Activated CD8-positive, alpha-beta memory T cell treated with anti-CD3 and anti-CD28 coated beads for 1 hour (primary cell): ENCODE measurements at places on chromosomes 7 and 10.

DNA sequence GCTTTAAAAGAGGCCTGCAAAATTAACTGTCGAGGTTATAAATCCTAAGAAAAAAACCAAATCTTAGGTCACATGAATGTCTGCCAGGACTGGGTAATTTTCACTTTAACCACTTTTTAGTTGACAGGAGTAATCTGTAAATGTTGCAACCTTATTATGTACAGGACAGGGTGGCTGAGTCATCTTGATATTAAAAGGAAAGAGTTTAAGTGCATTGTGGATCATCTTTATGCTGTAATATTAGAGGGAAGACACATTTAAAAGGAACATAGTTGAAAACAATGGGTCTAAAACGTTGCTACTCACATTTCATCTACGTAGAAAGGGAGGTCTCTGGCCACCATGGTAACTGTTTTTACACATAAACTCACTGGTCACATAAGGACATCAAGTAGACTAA, 115.5 kb downstream of the LSMEM1 start:
- DNase-seq, result no peak

GRCh38 chr7:138468244-138469123, 8.4 kb downstream of the TRIM24 start:
- no peak for DNase-seq

DNA sequence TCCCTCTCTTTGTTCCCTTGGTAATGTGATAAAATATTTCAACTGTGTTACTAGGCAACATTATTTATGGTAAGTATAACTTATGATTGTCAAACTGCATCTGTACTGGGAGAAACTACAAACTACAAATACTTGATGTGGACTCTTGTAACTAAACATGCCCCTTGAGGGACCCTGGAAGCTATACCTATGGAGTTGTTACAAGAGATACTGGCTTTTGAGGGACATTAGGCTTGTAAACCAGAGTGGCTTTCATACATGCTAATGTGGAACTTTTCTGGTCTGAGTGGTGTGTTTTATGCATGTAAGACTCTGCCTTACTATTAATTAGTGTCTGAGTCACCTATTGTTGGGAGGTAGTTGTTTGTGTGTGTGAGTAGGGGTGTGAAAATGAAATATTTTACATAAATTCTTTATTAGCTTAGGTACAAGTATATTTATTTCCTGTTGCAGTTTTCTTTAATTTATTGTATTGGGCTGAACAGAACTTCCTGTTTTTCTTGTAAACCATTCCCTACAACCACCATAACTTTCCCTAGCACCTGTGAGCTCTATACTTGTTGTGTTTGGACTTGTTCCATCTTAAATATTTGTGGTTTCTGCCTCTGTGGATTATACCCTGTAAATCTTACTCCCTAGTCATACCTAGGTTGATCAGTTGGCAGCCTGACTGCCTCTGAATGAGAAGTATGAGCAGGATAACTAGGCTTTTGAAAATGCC, 49.8 kb downstream of the STK31 start:
- DNase-seq, result no peak

DNA sequence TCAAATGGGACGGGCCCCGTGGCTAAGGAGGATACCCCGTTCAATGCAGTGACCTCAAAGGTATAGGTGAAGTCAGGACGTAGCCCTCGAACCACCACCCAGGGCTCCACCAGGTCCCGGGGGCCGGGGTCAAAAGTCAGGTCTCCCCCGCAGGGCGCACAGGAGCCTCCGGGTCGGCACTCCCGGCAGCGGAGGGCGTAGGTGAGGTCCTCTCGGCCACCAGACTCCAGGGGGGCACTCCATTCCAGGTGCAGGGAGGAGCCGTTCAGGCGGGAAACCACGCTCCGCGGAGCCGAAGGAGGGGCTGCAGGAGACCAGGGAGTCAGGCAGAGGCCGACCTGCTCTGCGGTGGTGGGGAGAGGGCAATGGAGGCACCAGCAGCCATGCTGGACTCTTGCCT, 7.7 kb downstream of the EPHB4 start:
- DNase-seq, result no peak

- no peak for DNase-seq
Observed at GRCh38 chr10:120172356-120172755, 279.8 kb downstream of the SEC23IP start.

DNA sequence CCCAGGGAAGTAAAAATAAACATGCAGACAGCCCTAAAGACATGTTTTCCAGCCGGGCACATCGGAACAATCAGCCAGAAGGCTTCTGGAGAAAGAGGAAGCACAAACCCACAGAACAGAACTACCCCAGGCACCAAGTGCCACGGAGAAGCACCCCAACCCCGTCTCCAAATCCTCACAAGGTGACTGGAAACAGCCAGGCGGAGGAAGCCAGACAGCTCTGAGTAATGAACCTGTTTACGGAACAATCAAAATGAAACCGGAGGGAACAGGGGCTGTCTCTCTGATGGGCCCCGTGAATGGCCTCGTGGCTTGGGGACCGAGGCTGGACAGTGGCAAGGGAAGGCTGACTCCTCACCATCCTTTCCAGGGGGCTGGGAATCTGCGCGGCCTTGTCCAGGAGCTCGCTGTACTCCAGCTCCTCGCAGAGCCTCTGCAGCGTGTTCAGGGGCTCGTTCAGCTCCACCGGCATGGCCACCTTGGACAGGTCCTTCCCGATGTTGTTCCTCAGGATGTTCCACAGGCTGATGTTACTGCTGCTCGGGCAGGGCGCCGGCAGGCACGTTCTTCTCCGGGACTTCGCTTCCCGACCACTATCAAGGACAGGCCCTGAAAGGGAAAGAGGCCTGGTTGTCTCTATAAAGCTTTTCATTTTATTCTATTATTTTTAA, 77.0 kb upstream of the GSDME start:
- no peak for DNase-seq

- no peak for DNase-seq
Observed at GRCh38 chr7:2717293-2718261, 29.6 kb downstream of the AMZ1 start.

DNA sequence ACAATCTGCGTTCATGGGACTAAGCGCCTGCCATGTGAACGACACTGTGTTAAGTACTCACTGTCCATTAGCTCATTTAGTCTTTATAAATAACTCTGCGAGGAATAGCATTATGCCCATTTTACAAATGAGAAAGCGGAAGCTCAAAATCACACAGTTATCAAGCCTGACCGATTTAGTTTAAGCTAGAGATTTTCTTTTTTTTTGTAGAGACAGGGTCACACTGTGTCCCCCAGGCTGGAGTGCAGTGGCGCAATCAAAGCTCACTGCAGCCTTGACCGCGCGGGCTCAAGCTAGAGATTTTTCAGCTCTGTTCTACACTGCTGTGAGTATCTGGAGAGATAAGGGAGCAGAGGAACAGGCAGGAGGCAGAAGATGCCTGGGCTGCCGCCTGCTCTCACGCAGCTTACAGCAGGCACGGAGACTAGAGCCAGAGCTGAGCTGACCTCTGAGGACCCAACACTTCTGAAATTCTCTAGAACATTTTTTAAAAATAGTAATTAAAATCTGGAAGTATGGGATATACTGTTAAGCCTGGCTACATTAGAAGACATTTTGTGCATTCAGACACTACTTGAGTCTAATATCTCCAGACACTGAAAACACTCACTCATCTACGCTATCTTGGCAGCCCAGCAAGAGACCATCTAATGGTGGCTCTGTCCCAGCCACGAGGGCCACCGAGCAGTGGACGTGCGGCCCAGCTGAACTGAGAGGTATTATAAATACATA, 38.7 kb downstream of the GNA12 start:
- no peak for DNase-seq

GRCh38 chr7:21891291-21891690, 54.4 kb downstream of the CDCA7L start:
- DNase-seq, result no peak

- DNase-seq, result no peak
Observed at GRCh38 chr7:138549082-138549481, 89.0 kb downstream of the TRIM24 start.

GRCh38 chr7:151871904-151872303, 5.0 kb downstream of the PRKAG2 start:
- no peak for DNase-seq

DNA sequence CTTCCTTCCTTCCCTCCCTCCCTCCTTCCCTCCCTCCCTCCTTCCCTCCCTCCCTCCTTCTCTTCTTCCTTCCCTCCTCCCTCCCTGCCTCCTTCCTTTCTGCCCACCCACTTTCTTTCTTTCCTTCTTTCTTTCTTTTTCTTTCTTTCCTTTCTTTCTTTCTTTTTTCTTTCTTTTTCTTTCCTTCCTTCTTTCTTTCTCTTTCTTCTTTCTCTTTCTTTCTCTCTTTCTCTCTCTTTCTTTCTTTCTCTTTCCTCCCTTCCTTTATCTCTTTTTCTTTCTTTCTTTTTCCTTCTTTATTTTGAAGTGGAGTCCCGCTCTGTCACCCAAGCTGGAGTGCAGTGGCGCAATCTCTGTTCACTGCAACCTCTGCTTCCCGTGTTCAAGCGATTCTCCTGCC, 33.7 kb upstream of the GTF2IRD1 start:
- no peak for DNase-seq

DNA sequence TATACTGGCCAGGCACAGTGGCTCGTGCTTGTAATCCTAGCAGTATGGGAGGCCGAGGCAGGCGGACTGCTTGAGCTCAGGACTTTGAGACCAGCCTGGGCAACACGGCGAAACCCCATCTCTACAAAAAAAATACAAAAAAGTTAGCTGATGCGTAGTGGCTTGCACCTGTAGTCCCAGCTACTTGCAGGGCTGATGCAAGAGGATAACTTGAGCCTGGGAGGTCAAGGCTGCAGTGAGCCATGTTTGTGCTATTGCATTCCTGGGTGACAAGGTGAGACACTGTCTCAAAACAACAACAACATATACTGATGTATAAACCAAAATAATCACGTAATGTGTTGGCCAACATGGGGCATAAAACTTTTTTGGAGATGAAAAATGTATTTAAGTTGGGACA, 6.4 kb upstream of the NPM3 start:
- no peak for DNase-seq

GRCh38 chr10:82071231-82071630, 196.2 kb downstream of the NRG3 start:
- no peak for DNase-seq

DNA sequence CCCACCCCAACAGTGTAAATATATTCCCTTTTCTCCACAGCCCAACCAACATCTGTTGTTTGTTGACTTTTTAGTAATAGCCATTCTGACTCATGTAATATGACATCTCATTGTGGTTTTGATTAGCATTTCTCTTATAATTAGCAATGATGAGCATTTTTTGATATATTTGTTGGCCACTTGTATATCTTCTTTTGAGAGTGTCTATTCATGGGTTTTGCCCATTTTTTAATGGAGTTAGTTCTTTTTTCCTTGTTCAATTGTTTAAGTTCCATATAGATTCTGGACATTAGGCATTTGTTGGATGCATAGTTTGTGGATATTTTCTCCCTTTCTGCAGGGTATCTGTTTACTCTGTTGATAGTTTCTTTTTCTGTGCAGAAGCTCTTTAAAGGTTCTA, 340.1 kb downstream of the NXPH1 start:
- DNase-seq, result no peak

- DNase-seq, result no peak
Observed at GRCh38 chr7:28503396-28503795, 91.1 kb downstream of the CREB5 start.

GRCh38 chr10:61795551-61795950, 105.9 kb upstream of the ARID5B start:
- DNase-seq, result no peak

DNA sequence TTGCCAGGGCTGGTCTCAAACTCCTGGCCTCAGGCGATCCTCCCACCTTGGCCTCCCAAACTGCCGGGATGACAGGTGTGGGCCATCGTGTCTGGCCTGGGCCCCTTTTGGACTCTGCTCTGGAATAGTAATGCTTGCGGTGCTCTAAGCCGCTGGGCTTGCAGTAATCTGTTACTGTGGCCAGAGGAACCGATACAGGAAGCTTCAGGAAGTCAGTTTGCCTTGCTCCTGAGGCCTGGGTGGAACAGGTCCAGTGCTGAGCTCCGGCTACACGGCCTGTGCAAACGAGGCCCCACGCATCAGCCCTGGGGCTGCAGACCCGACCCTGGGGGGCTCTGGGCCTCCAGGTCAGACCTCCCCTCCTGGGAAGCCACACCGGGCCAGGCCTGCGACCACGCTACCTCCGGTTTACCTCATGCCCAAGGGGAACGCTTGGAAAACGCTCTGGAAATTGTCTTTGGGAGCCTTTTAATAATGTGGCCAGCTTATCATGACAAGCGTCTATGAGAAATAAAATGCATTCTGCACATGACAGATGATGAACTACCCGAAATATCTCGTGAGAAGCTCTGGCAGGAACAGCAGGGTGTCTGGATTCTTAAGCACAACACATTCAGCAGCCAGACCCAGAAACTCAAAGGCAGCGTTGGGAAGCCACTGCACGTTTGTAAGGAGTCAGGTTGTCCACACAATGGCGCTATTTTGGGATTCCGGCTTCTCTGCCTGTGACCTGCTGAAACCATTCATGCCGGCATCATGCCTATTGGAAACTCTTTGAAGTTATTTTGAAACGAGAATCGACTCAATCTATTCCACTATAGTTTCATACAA, 10.1 kb upstream of the ADAP1 start:
- DNase-seq, result no peak

- DNase-seq, result no peak
Observed at GRCh38 chr7:44575054-44575453, 1.3 kb upstream of the DDX56 start.

- DNase-seq, result no peak
Observed at GRCh38 chr10:770975-771374, 81.5 kb upstream of the DIP2C start.

DNA sequence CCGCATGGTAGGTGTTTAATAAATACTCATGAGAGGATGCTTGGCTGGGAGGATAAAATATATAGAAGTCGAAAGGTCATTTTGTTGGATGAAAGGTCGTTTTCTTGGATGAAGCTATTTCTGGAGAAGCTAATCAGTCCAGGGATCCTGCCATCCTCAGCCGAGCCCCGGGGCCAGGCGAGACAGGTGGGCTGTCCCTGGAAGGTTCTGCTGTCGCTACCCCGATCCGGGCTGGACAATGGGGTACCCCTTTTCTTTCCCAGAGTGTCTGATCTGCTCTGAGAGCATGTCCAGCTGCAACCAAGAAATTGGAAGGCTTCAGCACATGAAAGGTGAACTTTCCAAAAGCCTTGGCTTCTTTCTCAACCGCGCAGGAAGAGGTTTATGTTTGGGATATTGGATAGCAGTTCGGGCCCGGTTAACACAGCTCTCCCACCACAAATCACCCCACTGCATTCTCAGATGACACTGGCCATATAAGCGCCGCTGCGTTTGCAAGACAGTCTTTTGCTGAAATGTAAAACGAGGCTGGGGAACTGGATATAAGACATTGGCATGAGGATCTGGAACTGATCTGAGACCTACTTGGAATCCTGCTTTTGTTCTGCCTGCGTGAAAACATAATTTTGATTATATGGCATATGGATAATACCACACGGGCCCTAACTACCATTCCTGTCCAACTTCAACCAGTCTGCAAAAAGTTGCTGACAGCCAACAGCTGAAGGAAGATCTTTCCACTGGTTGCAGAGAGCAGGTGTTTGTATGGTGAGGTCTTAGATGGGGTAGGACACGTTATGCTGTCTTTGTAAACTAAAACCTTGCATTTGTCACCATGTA, 31.2 kb upstream of the MSRB2 start:
- no peak for DNase-seq
